ENCODE measurements at places on chromosomes 16 and 17.

DNA sequence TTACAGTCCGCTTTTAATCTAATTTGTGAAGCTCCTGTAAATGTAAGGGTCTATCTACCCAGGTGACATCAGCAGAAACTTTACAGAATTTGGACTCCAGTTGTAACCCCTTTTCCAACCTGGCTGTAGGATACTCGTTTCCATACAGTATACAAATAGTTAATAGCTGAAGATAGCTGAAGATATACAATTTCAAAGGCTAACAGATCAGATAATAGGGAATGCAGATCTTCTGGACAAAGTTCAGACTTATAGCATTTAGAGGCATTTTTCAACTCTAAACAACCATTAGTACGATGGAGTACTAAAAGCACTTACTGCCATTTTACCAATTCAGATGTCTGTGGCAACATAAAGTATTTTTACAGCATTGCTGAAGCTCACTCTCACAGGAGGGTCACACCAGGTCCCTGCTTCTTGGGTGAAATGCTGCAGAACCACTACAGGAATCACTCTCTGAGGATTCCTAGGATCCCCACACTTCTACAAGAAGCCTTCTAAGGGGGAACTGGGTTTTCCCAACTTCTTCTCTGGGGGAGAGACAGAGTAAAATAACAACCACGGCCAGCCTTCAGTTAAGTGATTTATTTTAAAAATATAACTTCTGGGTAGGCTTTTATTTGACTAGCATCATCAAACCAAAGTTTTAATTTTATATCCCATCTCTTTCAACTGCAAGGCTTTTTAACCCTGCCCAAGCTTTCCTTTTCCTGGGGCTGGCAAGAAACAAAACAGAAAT lies 2.9 kb downstream of the VEZF1 start:
- DNase-seq = no peak

GRCh38 chr17:34902831-34903547 lies 58.3 kb downstream of the CCT6B start:
- DNase-seq = no peak

- no peak for DNase-seq
Measured at GRCh38 chr16:72042157-72042660, 12.1 kb upstream of the HP start.

DNA sequence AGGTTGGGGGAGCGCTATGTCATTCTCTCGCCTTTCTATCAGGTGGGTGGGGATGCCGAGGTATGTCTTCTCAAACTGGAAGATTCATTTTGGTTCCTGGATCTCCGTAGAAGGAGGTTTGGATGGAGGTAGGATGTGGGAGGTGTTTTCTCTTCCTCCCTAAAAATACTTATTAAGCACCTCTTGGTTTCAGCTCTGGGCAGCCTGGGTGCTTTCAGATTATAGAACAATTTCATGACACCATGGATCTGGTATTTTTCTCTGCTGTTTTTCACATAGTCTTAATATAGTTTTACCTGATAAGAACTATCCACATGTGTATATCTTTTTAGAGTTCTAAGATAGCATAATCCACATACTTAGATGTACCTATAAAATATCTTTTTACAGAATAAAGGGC lies 92.9 kb downstream of the YPEL2 start:
- DNase-seq = no peak

DNA sequence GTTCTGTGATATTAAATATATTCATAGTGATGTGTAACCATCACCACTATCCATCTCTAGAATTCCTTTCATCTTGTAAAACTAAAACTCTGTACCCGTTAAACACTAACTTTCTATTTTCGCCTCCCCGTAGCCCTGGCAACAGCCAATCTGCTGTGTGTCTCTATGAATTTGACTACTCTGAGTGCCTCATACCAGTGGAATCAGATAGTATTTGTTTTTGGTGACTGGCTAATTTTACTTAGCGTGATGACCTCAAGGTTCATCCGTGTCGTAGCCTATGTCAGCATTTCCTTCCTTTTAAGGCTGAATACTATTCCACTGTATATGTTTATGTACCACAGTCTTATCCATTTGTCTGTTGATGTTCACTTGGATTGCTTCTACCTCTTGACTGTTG lies 18.2 kb downstream of the CHD9 start:
- no peak for DNase-seq

- DNase-seq = no peak
Measured at GRCh38 chr16:49488740-49489525, 115.3 kb downstream of the C16orf78 start.

DNA sequence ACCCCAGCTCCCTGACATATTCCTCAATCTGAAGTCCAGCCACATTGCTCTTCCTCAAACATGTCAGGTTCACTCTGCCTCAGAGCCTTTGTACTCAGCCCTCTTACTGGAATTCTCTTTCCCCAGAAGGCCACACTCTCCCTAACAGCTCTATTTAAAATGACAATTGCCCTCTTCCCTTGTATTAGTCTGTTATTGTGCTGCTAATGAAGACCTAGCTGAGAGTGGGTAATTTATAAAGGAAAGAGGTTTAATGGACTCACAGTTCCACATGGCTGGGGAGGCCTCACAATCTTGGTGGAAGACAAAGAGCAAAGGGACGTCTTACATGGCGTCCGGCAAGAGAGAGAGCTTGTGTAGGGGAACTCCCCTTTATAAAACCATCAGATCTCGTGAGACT lies 46.0 kb downstream of the HS3ST2 start:
- DNase-seq = no peak

- no peak for DNase-seq
Measured at GRCh38 chr16:1470481-1471251, 4.2 kb downstream of the CLCN7 start.

- no peak for DNase-seq
Measured at GRCh38 chr16:28845293-28845692, 855 bp downstream of the TUFM start.

Measured in cortex of kidney (tissue), 1 donor.